ENCODE measurements at places on chromosomes 4 and X. TPM values are rescaled to one million over a fixed set of nuclear protein-coding genes. Genes with fewer than 3 reads are reported as not detected.

DNA sequence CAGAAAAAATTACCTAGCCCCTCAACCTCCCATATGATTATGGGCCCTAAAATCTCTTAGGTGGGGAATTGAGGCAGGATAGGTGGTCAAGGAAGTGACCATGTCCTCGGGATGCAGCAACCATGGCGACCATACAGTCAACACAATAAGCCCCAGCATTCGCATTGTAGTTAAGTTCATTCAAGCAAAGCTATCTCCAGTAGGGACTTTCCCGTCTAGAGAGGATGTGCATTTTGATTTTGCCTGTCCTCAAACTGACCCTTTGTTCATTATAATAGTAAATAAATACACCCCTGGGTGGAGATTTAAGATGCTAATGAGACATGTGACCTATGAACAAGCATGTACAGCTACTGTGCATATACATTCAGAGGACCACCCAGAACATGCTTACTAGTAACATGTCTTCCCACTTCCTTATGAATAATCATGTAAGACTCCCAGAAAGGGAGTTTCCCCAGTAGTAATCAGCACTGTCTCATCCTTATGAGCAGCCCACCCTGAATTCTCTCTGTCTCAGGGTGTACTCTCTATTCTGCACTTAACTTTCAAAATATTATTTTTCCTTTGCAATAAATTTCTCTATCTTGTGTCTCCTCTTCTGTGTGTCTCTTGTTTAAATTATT lies 74.3 kb downstream of the NUDT11 start:
- no peak for DNase-seq

DNA sequence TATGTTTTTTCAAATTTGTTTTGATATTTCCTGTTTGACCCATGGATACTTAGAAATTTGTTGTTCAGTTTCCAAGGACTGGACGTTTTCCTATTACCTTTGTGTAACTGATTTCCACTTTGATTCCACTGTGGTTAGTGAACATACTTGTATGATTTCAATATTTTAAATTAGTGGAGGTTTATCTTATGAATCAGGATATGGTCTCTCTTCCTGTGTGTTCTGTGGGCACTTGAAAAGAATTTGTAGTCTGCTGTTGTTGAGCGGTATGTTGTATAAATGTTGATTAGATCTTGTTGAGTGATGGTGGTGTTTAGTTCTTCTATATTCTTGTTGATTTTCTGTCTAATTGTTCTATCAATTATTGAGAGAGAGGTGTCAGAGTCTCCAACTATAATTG lies 21.2 kb upstream of the LAMTOR3 start:
- DNase-seq = no peak

- no peak for DNase-seq
These were observed 58.7 kb downstream of the TLL1 start for GRCh38 chr4:165931741-165932140.

DNA sequence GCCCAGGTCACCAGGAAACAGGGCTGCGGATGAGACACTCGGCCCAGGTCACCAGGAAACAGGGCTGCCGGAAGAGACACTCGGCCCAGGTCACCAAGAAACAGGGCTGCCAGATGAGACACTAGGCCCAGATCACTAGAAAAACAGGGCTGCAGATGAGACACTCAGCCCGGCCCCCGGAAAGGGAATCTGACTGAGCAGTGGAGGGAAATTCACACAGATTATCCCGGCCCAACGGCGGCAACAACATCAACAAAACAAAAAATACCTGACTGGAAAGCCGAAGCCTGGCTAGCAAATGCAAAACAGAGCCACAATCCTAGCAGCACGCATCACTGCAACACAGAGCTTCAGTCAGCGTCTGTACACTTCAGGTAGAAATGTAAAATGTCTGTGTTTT lies 20.7 kb downstream of the AFAP1 start:
- DNase-seq = no peak

GRCh38 chr4:66855956-66856355 lies 689.3 kb downstream of the CENPC start:
- DNase-seq = no peak

Gene PARM1
- total RNA-seq = 0.06 TPM

Gene CXCL6
- total RNA-seq = 2.2 TPM

Gene VMA21
- 39.0 TPM for total RNA-seq

All from glomerular endothelial cell (primary cell).